Stimulated activated CD4-positive, alpha-beta T cell treated with anti-CD3 and anti-CD28 coated beads, Interleukin-12 subunit alpha, Interleukin-12 subunit beta, amount 100 ng/mL, for 48 hours (primary cell): ENCODE measurements at places on chromosomes 6 and 20.

- DNase-seq, result no peak
These were observed 15.8 kb upstream of the PLCB1 start for GRCh38 chr20:8116067-8116811.

GRCh38 chr6:149963462-149964307 lies at the start of gene ULBP1:
ULBP1 (plus strand) TSS chr6:149963943; CDS start chr6:149964050, 107 bp downstream.
- DNase-seq, result peak; percentile 84

GRCh38 chr6:139765825-139766285 lies 391.4 kb upstream of the CITED2 start:
- DNase-seq, result no peak

- no peak for DNase-seq
These were observed 28.1 kb upstream of the NNAT start for GRCh38 chr20:37492945-37493344.

GRCh38 chr6:16002332-16003196 lies 126.3 kb upstream of the MYLIP start:
- no peak for DNase-seq

DNA sequence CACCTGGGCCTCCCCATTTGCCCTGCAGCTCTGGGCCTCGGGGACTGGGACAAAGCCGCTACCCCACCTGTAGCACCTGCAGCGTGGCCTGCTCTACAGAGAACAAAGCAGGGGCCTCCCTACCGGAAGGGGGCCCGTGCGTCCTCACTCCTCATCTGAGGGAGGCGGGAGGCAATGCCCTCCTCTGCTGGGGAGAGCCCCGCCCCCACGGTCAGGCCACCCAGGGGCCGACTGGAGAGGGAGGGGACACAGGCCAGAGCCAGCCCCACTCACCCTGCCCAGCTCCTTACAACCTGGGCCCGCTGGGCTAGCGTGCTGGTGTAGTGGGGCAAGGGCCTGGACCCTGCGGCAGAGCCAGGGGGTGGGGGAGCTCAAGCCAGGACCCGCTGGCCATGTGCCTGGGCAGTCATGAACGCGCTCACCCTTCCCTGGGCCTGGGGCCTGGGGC lies 8.0 kb downstream of the LAMA5 start:
- no peak for DNase-seq

- no peak for DNase-seq
These were observed 189.3 kb downstream of the ERMARD start for GRCh38 chr6:169940481-169941271.

DNA sequence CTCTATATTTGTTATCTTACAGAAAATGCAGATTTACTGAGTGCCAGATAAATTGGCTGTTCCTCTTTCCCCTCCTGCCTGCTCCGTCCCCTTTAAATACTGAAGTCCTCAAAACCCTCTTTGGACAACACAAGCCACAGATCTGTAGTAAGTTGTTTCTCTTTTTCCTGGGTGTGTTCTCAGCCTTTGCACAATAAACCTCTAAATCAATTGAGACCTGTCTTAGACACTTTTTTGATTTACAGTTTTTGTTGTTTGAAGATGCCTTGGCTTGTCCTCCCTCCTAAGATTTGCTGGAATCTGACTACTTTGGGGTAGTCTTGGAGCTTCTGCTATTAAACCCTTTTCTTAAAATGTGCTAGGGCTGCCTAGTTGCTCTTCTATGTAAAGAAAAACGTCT lies 60.9 kb upstream of the EIF2S2 start:
- DNase-seq, result no peak

- no peak for DNase-seq
These were observed 33.5 kb upstream of the DLGAP4 start for GRCh38 chr20:36272547-36273220.
